ENCODE measurements at places on chromosomes 2 and 18. TPM values are rescaled to one million over a fixed set of nuclear protein-coding genes. Genes with fewer than 3 reads are reported as not detected.

SLC40A1 gene
- 57.5 TPM for total RNA-seq

ALKAL2 gene
- 1.3 TPM for total RNA-seq

KIF5C gene
- 0.52 TPM for total RNA-seq

TYMS gene
- 3.8 TPM for total RNA-seq

PLCD4 gene
- total RNA-seq, result 0.55 TPM

KLHL30 gene
- total RNA-seq, result 22.0 TPM

HOXD12 gene
- not detected for total RNA-seq

LOXHD1 gene
- 0.74 TPM for total RNA-seq

SLC9A2 gene
- total RNA-seq, result 0.15 TPM

RTP5 gene
- total RNA-seq, result not detected

KRTCAP3 gene
- total RNA-seq, result not detected

TPGS2 gene
- total RNA-seq, result 25.1 TPM

CLEC4F gene
- total RNA-seq, result 0.25 TPM

DNA sequence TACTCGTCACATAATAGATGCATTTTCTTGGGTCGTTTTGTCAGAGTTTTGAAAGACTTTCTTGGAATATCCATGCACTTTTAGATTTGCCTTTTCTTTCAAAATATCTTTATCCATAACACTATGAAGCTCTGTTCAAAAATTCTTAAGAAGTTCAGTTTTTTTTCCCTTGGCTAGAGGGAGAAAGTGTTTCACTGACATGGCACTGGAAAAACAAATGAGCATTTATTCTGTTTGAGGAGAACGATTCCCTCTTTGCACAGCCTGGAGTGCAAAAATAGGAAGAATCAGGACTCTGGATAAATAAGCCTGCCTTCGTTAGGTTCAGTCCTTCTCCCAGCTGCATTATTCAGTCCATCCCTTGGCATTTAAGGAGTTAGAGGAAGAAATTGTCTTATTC, 91.0 kb upstream of the RPE start:
- DNase-seq, result no peak

DNA sequence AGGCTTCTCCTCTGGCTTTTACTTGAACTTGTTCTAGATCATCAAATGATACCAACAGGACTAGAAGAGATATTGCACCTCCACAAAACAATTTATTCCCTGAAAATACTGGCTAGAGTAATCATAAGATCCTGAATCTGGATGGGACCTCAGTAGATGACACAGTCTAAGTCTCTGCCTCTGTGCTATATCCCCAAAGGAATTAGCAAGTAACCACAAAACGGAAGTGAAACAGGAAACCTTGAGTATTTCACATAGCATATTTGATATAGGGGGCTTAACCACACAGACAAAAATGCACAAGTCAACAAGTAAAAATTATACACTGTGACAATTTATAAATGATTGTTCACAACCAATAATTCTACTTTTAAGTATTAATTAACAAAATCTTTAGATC, 456.9 kb upstream of the TNP1 start:
- no peak for DNase-seq

DNA sequence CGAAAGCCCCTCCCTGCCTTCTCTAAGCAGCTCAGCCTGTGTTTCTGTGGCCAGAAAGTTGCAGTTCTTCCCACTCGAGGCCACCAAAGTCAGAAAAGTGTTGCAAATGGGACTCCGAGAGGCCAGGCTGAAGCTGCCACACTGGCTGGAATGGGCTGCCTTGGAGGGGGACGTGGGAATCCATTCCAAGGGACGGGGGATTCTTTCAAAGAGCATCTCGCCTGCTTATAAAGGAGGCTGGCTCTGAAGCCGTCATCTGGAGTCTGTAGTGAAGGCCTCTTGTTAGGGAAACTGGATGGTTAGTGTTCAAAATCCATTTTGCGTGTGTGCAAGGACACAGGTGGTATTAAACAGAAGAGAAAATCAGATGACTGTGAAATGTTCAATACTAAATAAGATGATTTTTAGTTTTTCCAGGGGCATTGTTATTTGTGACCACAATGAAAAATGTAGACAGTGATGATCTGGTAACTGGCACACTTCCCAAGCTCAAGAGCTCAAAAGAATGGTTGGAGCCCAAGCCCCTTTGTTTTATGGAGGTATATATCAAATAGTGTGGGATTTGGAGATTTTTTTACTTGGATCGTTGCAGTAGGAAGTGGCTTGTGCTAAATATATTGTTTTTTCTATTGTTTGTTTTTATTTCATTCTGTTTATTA, 782 bp downstream of the FAM228B start:
- DNase-seq, result no peak

DNA sequence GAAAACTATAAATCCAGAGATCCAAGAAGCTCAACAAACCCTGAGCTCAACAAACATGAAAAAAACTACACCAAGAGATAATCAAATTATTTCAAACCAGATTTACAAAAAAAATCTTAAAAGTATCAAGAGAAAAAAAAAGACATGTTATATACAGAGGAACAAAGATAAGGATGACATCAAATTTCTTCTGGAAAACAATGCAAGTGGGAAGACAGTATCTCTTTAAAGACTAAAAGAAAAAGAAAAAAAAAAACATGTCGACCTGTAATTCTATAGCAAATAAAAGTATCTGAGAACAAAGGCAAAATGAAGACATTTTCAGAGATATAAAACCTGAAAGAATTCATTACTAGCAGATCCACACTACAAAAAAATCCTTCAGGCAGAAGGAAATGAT, 21.3 kb downstream of the TMEM131 start:
- no peak for DNase-seq

GRCh38 chr18:69590150-69590549, 189.5 kb downstream of the DOK6 start:
- no peak for DNase-seq

GRCh38 chr18:2958819-2959298, 54.1 kb downstream of the LPIN2 start:
- DNase-seq, result no peak

DNA sequence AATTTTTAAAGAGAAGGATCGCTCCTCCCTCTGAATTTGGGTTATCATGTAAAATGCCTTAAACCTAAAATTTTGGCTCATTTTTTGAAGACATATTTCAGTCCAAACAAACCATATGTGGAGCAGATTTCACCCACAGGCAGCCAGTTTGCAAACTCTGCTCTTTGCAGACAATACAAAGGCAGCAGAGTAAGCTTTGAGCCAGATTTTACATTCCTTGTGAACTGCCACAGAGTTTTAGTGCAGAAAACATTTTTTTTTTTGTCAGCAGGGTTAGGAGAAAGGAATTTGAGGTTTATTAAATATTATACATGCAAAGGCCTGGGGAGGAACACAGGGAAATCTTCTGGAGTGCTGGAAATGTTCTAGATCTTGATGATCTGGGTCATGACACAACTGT, 171.9 kb upstream of the FN1 start:
- DNase-seq, result no peak

DNA sequence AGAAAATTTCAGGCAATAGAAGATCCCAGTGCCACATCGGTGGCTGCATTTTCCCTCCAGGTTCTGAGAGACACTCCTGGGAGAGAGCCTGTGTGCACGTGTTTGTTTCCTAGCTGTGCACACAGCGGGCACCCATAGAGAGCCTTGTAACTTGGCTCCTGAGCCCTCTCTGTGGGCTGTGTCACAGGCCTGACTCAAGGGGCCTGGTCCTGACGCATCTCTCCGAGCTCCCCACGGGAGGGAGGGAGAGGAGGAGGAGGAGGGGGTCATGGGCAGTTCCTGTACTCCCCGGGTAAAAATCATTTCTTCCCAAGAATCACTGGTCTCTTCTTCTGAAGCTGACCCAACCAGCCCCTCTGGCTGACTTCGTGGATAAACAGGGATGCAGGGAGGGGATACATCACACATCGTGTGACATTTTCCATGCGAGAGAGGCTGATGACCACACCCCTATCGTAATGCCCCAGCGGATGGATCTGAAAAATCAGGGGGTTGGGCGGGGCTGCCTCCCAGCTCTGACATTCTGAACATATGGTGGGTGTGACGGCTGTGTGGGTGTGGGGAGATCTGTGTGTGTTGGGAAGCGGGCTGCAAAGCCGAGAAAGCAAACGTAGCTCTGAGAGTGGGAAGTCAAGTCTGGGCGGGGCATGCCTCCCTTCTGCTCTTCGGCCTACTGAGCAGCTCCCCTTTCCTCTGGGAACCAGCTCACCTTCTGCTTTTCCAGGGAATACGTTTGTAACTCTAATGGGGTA, 308.3 kb upstream of the HS6ST1 start:
- peak; percentile 8 for DNase-seq

DNA sequence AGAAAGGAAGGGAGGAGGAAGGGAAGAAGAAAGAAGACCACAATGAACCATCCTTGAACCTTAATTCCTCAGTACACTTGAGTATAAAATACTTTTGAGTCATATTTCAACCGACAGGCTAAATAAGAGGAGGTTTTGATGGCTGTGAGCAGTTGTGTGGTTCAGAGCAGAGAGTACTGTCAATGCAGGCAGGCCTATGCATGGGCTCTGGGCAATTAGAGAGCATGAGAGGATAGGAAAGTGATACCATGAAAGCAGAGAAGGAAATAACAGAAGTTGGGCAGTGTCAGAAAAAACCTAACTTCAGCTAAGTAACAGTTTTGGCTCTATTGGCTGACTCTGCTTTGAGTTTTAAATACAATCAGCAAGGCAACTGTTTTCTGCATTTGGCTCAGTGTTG, 123.6 kb upstream of the STK17B start:
- DNase-seq, result no peak

DNA sequence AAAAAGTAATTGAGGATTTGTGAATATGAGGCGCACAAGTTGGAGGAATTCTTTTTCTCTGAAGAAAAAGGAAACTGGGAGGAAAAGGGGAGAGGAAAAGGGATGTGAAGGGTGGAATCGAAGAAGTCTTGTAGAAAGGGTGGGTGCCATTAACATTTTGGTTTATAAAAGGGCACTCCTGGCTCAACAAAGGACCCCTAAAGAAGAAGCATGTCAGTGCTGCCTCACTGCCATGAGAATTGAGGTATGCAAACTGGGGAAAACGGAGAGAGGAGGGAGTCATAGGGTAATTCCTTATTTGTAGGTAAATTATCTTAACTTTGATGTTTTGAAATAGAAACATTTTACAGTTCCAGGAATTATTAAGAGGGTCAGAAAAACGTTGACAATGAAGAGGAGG, 207.2 kb downstream of the NAPG start:
- DNase-seq, result no peak

DNA sequence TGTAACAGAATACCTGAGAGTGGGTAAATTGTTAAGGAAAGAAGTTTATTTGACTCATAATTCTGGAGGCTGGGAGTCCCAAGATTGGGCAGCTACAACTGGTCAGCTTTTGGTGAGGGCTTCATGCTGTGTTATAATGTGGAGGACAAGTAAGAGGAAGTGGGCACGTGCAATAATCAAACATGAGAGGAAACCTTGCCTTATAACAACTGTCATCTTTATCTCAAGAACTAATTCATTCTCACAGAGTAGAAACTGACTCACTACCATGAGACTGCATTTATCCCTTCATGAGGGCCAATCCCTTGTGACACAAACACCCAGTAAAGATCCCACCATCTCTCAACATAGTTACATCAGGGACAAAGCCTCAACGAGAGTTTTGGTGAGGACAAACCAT, 318.1 kb upstream of the NT5C1B start:
- DNase-seq, result no peak

DNA sequence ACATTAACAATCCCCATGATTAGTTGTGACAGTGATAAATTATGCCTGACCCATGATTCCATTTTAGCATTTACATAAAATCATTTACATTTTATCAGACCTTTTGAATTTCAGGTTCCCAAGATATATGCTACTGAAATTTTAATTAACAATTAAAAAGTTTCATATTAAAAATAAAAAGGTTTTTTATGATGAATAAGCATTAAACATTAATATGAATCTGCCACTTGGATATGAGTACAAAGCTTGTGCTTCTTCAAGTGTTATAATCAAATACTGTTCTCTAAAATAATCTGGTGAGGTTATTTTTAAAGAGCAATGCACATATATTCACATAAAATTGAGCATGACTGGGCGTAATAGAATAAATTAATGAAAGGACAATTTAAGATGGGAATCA, 1218.0 kb downstream of the CNTNAP5 start:
- DNase-seq, result no peak

DNA sequence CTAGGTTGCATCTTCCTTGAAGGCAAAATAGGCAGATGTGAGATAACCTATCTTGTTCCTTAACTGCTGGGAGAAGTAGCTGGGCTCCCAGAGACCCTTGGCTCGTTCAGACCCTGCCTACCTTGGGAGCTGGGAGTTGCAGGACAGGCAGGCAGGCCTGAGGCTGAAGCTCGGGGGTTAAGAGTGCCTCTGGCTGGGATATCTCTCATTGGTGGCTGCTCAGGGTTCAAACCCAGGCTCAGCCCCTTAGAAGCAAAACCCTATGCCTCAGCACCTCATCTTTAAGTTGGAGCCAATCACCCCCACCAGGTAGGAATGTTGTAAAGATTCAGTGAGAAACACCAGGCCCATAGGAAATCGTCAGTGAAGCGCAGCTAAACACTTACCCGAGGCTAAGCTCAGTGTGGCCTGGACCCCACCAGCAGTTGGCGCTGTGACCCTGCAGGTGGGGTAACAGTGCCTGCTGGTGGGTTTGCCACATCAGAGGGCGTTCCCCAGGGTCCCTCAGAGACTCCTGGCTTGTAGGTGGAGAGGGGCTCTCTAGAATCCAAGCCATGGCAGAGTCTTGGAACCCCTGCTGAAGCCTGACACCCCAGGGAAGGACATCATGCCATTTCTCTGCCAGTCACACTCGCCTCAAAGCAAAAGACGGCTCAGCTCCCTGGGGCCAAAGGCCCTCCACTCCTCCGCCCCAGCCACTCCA, 54.6 kb upstream of the GPR17 start:
- DNase-seq, result peak; percentile 81

GRCh38 chr2:119449521-119449920, 17.9 kb downstream of the TMEM37 start:
- DNase-seq, result no peak

GRCh38 chr18:33611525-33612135, 33.6 kb downstream of the ASXL3 start:
- DNase-seq, result no peak

- DNase-seq, result no peak
Measured at GRCh38 chr2:30048636-30049175, 98.1 kb upstream of the YPEL5 start.

DNA sequence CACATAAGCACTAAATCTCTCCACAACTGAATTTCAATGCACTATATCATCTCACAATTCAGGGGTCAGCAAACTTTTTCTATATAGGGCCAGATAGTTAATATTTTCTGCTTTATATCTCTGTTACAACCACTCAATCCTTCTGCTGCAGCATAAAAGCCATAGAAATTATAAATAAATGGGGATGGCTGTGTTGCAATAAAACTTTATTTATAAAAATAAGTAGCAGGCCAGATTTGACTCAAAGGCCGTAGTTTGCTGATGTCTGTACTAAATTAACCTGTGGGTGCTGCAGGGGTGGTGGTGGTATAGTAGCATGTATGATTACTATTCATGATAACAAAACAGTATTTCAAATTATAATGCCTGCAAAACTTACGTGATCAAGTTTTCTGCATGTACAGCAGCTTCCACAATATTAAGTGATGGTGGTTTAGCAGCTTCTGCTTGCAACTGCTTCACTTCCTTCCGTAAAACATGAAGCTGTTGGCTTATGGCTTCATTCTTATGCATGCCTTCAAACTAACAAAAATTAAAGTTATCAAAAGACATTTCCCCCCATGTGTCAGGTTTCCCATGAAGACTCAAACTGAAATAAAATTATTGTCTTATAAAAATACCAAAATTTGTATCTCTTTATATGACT, 64.1 kb downstream of the SIGLEC15 start:
- DNase-seq, result no peak

All from left ventricle myocardium superior (tissue), 1 donor.